ENCODE measurements at places on chromosomes 3 and 15. TPM values are rescaled to one million over a fixed set of nuclear protein-coding genes. Genes with fewer than 3 reads are reported as not detected.

- DNase-seq, result no peak
These were observed 40.6 kb upstream of the RBMS3 start for GRCh38 chr3:29240248-29240647.

Gene PLS1
- 0.65 TPM for total RNA-seq

- DNase-seq, result no peak
These were observed 39.5 kb downstream of the USP8 start for GRCh38 chr15:50463423-50464358.

Gene GOLGA6L10
- total RNA-seq, result 0.42 TPM

GRCh38 chr3:32175607-32176197, 62.8 kb upstream of the CMTM8 start:
- DNase-seq, result no peak

Gene CCR9
- total RNA-seq, result not detected
